ENCODE measurements at places on chromosomes 4 and X. TPM values are rescaled to one million over a fixed set of nuclear protein-coding genes. Genes with fewer than 3 reads are reported as not detected.
A peak's percentile ranks its signal among the peaks of the same experiment; 100 is the strongest.

GRCh38 chrX:57641338-57641737 is 38.7 kb downstream of the NLRP2B start:
- DNase-seq, result no peak

GRCh38 chrX:55213381-55213780 is 6.8 kb upstream of the PAGE5 start:
- no peak for DNase-seq

LIMCH1 gene
- 184 TPM for total RNA-seq

HSD17B13 gene
- total RNA-seq, result 0.12 TPM

DNA sequence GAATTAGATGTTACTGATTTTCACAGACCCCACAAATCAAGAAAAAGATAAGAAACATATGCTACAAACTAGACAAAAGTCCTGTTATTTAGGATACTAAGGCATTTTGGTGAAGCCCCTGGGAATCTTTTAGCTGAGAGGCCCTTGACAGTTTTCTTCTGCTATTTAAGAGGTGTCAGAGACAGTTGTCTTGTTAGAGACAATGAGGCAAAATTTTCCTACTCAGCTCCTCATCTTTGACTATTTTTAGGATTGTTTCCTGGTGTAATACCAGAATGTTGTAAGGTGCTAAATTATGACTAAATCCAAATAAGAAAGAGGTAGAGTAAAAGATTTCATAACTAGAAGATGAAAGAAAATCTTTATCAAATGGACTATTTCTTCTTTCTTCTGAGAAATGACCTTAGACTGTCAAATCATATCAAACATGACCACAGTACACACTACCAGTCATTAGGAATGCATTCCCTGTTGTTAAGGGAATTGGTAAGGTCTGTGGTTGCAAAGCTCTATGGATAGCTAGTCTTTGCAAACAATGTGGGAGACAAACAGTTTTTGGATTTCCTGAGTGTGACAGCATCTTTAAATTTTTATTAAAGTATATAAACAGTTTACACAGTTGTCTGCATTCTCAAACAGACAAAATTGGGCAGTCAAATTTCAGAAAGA is 926.1 kb downstream of the ADGRL3 start:
- DNase-seq, result no peak

DNA sequence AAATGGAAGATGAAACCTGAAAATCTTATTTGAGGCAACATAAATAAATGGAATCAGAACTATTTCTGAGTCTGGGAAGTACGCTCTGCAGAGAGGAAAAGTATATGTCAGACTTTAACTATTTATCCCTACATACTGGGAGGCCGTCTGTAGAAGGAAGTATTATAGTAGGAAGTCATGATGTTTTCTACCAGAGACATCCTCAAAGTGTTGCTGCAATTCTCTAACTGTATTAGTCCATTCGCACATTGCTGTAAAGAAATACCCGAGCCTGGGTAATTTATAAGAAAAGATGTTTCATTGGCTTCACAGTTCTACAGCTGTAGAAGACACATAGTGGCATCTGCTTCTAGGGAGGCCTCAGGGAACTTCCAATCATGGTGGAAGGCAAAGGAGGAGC is 88.7 kb upstream of the TBL1X start:
- DNase-seq, result no peak

DNA sequence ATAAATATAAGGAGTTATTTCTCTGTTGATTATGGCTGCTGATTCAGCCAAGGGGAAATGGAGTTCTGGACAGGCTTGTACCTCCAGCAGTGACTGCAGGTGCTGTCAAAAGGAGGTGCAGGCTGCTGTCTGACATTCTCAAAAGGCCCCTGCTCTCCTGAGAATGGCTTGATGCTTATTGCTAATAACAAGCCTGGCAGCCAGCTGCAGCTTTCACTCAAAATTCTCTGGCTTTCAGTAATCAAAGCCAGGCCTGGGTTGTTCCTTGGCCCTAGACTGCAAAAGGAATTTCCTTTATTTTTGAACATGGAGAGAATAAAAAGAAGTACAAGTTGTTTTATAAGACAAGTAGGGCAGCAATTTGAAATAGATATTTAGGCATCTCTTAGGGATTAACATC is 575.9 kb downstream of the MID1IP1 start:
- no peak for DNase-seq

GRCh38 chr4:178309890-178310289 is 867.7 kb upstream of the AGA start:
- DNase-seq, result no peak

DNA sequence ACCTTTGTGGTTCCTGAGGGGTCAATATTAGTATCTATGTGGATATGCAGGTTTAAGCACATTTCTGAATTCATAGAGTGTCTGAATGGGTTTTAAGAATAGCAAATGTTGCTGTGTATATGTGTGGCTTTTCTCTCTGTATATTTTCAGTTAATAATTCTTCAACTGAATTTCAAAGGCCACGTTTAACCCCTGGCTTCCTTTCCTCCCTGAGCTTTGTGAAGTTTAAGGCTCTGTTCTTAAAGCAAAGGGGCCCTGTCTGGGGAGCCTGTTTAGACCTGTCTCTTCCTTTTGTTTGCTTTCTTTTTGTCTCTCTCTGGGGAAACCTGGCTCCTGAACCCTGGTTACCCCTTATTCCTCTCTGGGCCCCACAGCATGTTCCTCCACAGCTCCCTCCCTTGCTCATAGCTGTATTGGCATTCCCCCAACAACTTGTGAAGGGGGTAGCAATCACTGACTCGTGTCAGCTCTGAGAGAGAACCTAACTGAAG is 139.1 kb downstream of the COL4A6 start:
- no peak for DNase-seq

GRCh38 chr4:166414431-166414830 is 541.4 kb downstream of the TLL1 start:
- DNase-seq, result no peak

GRCh38 chr4:150679018-150679764 is 97.2 kb downstream of the MAB21L2 start:
- no peak for DNase-seq

KCND1 gene
- 1.4 TPM for total RNA-seq

DNA sequence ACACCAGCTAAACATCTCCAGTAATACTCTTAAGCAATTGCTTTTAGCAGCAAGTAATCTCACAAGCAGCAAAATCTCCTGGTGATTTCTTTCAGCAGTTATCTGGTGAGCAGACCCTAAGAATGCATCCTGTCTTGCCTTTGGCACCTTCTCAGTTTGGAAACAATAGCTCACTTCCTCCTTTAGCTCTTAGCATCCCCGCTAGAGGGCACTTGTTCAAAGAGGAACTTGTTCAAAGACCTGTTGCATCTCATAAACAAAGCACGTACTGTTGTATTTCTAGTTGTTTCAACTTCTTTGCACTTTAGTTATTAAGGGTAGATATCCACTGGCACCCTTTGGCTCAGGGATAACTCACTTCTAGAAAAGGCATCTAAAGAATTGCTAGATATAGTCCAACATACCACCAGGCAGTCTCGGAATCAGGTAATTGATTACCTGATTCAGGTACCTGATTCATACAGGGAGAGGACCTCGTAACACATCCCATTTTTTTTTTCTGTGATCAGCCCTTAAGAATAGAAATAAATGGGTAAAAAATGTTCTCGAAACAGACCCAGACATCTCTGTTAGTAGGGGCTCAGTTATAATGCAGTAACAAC is 81.9 kb upstream of the QRFPR start:
- DNase-seq, result peak; percentile 12

ITGB1BP2 gene
- 119 TPM for total RNA-seq

DNA sequence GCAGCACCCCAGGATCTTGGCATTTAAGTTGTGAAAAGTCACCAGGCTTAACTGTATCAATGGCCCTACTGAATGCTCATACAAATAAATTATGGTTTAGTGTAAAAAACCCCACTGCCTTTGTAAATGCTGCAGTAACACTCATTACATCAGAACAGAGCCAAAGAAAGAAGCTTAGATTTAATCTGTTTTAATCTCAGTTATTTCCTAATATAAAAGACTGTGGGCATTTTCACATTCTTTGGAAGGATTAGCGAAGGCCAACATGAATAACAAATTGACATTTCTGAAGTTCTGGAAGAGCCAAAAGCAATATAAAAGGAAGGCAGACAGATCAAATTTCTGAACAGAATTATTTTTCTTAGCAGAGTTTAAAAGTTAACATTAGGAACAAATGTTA is 140.0 kb upstream of the HCCS start:
- no peak for DNase-seq

DNA sequence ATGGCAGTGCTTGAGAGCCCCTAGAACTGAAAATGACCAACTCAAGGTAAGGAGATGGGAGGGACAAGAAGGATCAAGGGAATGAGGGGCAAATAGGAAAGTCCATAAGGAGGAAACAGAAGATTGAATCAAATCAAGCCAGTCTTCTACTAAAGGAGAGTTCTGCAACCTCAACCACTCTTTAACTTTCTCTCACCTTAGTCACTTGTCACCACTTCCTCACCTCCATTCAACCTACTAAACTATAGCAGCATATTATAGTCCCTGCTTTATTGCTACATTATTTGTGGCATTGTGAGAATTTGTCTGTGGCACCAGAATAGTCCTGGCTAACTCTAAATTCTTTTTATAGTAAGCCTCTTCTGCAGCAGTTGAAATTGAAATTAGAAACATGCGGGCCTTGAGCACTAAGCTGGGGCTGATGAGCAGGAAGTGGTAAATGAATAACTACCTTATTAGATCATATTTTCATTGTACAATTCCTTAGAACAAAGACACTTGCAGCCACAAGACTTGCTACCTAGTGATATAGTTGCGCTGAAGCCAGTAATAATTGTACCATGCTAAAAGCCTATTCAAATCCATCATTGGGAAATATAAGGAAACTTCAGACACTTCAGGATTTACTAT is 336.9 kb downstream of the ZNF674 start:
- no peak for DNase-seq

MAGEC2 gene
- total RNA-seq, result not detected

CENPVL2 gene
- not detected for total RNA-seq

SMIM31 gene
- not detected for total RNA-seq
